Esophagus squamous epithelium (tissue), 5 donors: ENCODE measurements at places on chromosomes 5 and 9.

DNA sequence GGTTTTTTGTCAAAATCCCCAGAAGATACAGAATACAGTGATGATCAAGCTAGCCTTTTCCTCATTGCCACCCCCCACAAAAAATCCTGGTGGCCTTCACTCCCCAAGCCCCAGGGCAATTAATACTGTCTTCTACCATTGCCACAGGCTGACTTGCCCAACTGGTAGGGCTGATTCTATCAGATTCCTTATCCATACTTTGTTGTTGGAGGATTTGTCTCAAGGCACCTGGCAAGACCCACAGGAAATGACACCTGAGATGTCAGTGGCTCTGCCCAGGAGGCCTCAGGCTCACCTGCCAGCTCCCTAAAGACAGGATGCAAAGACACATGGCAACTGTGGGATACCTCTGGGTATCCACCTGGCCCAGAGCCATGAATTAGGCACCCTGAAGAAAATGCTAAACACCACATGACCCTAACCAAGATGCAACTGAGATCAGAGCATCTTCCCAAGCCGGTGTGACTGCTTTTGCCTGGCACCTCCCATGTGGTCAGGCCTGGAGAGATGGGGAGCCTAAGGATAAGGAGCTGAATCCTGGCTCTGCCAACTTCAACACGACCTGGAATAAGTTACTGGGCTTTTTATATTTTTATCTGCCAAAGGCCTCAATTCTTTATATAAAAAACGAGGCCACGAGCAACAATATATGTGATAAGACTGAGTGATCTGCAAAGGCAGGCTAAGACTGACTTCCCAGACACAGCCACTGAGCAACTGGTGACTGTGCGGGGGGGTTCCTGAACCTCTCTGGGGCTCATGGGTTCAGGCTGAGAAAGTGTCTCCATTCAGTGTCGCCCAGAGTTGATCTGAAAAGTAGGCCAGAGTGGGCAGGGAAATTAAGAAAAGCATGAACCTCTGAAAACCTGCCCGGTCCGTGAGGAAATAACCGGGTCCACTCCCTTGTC is 944 bp downstream of the ATOX1 start:
- DNase-seq: no peak

DNA sequence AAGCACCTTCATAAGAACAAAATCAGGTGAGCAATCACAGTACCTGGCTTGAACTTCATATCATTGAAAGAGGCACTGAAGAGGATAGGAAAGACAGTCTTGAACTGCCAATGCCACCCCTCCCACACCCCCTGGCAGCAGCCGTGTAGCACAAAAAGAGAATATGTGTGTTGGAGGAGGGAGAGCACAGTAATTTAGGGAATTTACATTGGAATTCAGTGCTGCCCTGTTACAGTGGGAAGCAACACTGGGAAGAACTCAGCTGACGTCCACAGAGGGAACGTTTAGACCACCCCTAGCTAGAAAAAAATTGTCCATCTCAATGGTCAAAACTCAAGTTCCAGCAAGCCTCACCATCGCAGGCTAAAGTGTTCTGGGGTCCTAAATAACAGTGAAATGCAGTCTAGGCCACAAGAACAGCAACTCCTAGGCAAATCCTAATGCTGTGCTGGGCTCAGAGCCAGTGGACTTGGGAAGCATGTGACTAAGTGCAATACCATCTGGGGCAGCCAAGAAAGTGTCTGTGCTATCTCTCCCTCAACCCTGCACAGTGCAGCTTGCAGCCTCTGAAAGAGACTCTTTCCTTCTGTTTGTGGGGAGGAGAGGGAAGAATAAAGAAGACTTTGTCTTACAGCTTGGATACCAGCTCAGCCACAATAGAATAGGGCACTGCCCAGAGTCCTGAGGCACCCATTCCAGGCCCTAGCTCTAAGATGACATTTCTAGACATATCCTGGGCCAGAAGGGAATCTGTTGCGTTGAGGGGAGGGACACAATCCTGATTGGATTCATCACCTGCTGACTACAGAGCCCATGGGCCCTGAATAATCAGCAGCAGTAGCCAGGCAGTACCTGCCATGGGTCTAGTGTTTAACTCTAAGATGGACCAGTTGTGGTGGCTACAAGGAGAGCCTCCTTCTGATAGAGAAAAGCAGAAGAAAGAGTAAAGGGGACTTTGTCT is 62.1 kb upstream of the VLDLR start:
- no peak for DNase-seq

DNA sequence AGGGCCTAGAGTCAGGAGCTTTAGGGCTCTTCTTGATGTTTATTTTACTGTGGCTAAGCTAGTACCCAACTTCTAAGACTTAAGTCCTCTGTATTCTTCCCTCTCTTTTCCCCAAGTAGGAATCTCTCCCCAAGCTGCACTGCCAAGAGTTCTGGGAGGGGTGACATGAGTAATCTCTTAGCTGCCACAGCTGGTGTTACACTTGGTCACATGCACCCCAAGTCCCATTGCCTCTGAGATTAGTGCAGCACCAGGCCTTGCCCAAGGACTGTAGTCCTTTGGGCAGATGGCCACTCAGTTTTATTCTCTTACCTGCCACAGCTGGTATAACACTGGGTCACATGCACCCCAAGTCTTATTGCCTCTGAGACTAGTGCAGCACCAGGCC is 114.7 kb upstream of the RIOK2 start:
- DNase-seq: no peak

DNA sequence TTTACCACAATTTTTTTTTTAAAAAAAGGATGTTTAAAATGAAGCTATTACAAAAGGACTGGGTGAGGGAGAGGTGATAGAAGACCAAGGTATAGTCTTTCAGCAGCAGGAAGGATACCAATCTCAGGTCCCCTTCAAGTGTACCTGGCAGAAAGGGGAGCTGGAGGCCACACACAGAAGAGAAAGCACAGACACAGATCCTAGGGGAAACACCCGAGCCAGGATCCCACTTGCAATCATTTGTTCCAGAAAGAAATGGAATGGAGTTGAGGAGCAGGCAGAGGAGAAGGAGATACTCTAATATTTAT is 5.6 kb downstream of the GNPDA1 start:
- no peak for DNase-seq

DNA sequence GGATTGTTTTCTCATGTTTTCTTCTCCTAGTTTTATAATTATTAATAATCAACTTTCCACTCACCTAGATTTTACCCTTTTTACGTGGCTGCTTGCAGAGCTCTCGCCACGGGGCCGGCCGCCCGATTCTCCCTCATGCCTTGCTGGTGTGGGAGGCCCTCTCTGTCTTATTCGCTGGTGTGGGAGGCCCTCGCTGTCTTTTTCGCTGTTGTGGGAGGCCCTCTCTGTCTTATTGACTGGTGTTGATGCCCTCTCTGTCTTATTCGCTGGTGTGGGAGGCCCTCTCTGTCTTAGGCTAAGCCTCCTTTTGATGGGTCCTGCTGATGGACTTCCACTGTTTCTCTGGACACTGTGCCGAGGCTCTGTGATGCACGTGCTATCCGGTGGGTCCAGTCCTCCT is 161.3 kb upstream of the IRX2 start:
- DNase-seq: no peak

DNA sequence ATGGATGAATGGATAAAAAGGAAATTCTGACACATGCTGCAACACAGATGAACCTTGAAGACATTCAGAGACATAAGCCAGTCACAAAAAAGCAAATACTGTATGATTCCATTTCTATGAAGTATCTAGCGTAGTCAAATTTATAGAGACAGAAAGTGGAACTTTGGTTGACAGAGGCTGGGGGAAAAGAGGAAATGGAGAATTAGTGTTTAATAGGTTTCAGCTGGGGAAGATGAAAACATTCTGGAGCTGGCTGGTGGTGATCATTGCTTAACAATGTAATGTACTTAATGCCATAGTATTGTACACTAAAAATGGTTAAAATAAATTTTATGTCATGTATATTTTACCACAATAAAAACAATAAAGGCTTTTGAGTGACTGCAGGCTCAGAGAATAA is 24.2 kb downstream of the PPIC start:
- no peak for DNase-seq

DNA sequence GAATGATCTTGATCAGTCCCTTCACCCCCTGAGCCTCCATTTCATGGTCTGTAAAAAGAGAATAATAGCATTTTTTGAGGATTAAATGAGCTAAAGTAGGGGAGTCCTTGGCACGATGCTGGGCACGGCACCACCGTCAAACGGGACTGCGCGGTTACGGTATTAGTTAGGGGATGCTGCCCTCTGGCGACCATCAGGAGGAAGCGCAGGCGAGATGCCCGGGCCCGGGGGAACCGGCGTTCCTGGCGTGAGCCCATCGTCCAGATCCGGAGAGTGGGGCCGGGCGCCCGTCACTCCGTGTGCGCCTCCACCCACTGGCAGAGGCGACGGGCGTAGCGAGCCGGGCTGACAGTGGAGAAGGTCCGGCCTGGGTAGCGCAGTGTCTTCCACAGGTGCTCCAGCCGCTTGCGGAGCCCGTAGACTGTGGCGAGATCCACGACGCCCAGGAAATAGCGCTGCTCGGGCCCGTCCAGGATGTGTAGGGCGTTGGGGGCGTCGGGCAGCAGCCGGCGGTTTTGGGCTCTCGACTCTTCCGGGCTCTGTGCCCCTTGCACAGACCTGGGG is 4.8 kb upstream of the ST6GALNAC4 start:
- DNase-seq: no peak

DNA sequence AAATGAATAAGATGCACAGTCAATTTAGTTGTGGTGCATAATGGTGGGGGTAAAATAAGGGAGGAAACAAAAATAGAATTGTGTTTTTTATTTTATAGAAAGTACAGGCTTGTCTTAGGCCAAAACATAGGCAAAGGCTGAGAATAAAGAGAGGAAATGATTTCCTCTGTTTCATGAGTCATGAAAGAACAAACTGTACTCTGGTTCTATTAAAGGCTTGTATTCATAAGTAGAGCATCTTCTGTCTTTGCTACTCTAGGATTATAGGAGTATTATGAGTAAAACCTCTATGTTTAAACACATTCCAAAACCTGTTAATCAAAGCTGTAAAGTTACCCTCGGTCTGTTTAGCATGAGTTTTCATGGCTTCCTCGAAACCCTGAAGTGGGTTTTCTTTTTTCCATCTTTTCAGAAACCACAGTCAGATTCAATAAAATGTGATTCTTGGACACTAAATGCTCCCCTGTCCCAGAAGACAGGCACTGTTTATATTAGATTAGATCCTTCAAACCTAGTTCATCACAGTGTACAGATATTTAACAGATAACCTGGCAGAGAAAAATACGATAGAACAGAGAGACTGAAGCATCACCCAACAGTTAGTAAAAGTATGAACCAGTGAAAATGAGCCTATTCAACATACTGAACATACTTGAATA is 473.9 kb upstream of the CYLC2 start:
- DNase-seq: no peak

DNA sequence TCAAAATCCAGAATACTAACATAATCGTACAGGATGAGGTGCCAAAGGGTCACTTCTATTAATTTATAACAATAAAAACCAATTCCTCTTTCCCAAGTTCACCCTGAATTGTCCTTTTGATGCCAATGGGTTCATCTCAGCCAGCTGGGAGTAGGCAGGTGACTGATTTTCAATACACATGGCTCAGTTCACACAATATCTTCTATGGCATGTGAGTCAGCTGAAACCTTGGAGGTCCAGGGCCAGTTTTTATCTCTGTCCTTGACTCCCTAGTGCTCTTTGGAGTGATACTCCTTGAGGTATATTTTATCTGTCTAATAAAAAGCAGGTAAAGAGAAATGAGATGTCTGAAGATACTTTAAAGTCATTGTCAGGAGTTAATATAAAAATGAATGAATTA is 186.6 kb downstream of the SMC2 start:
- no peak for DNase-seq

DNA sequence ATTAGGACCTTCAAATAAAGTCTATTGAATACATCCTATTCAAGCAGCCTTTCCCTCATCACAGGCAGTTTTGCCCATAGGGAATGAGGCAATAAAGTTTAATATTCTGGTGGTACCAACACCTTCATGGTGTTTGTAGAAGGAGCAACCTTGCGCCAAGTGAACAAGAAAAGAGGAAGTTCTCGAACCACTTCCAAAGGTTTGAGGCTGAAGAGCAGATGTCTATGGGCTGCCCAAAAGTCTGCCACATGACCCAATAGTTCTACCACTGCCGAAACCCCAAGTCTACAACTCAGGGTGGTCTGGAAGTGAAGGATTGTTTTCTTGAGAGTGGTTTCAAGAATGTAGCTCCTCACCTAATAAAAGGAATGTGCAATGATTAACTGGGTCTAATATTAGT is 123.1 kb downstream of the NPR3 start:
- DNase-seq: no peak

DNA sequence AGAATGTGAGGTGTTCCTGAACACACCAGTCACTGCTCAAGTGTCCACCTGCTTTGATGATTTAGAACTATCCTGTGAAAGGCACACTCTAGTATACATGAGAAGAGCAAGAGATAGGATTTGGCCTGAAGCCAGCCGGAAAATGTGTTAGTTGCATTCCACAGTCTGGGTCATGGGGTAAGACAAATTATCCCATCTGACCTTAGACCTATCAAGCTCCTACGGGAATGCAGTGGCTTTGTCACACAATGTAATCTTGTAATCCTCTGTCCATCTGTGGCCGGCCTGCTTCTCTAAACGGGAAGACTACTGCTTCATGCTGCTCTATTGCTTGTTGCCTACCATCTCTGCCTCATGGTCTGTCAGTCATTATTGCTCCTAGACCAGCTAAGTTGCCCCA is 92.4 kb upstream of the PRRC1 start:
- DNase-seq: no peak

DNA sequence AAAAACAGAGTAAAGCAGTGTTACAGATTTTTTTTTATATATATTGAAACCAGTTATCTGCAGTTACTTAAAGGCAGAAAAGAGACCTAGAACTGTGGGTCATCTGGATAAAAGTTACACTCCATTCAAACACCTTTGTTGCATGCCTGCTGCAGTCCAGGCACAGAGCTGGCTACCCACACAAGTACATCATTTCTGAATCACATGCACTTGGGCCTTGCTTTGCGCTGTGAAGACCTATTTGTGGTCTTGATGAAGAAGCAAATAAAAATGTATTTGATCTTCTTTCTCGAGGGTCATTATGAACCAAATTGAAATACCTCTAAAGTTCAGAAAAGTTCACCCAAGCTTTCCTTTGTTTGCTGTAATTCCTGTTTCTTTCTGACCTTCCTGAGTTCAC is 503.0 kb upstream of the ZNF608 start:
- DNase-seq: no peak

DNA sequence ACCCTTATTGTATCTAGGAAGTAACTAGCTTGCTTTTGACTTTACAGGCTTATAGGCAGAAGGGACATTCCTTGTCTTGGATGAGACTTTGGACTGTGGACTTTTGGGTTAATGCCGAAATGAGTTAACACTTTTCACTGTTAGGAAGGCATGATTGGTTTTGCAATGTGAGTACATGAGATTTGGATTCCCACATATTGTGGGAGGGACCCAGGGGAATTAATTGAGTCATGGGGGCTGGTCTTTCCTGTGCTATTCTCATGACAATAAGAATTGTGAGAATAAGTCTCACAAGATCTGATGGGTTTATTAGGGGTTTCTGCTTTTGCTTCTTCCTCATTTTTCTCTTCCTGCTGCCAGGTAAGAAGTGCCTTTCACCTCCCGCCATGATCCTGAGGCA is 417.5 kb downstream of the HINT1 start:
- DNase-seq: no peak

- DNase-seq: no peak
Measured at GRCh38 chr5:18072600-18072999, 438.3 kb downstream of the TAF11L14 start.
